HepG2 (cell line): ENCODE measurements at places on chromosomes 3 and 15.

- DNase-seq = no peak
Measured at GRCh38 chr3:173709026-173709425, 311.5 kb downstream of the NLGN1 start.

DNA sequence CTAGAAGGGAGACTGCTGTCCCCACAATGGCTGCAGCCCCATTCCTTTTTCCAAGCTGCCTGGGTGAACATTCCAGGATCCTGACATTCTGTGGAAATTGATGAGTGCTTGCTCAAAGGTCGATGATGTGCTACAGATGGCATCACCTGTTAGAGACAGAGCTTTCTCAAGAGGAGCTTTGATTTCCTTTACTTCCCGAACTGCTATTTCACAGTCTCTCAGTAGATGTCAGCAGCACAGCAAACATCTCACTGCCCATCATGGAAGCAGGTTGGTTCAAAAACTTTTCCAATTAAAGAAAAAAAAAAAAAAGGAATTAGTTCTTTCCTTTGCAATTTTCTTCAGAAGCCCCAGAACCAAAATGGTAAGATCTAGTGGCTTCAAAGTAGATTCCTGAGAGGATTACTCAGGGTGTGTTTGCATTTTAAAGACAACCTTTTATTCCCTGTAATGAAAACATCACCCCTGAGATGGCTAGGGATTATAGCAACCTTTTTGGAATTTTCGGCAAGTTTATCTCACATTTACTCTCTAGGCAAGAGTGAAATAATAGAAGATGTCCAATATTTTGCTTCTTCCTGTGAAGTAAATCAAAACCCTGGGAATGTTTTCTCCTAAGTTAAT, 44.8 kb downstream of the POLR2M start:
- DNase-seq = peak; percentile 3

DNA sequence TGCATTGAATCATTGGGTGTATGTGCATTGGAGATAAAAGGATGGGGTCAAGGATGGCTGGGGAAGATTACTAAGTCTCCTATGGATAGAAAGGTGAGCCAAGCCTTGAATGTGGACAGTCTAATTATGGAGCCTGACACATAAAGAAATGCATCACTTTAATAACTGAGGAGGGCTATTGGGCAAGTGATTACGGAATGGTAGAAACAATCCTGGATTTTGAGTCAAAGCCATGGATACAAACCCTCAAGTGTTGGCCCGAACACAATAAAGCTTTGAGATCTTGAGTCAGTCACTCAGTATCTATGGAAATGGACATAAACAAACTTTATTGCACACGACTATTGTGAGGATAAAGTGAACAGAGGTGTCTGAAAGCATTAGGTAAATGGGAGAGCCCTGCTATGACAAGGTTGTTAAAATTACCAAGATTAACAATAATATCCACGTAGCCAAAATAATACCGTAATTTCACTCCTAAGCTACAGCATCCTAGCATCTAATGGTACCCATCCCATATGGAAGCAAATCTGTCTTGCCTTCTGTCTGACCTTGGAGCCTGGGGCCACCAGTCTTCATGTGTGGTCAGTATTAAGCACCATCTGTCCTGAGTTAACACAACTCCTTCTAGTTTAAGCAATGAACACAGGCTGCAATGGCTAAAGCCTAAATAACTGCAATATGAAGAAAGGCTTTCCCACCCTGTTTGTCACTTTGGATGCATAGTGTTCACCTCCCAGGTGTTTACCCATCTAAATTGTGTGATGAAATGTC, 136.9 kb upstream of the PRICKLE2 start:
- DNase-seq = no peak

DNA sequence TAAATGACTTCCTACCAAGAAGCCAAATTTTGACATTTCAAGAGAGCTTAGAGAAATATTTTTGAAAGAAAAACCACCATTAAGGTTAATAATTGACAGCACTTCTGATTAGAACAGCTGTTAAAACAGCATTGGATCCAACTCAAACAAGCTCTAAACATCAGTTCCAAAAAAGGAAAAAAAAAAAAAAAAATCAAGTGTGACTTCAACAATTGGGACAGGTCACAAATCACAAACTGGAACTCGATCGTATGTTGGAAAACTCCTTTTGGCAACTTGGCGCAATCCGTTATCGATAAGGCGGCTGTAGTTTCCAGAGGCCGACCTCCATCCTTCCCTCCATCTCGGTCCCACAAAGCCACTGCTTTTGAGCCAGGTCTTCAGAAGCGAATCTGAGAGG, 17.8 kb downstream of the TLE3 start:
- DNase-seq = no peak

DNA sequence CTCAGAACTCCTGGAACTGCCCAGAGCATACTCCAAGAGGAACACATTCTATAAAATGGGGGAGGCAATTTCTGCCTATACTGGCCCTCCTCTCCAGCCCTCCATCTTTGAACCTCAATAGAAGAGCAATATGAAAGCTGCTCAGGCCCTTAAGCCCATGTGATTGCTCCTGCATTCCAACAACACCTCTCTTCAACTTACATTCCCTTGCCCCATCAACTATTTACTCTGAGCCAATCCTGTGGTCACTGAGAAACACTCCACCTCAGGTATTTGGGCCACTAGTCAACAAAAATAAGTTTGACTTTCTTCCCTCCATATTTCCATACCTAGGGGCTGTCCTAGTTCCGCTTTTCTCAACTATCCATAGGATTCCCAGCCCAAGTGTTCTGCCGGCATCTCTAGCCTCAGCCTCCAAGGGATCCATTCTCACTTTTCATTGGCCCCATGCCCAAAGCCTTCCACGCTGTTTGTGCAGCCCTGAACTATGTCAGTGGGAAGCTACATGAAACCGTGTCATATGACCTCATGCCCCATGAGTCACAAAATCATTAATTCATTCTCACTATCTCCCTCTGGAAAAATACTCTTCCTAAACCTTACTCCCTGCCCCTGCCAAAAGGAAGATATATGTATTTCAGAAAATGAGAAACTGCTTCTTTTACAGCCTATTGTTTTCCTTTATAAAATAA, 61.6 kb downstream of the GJD2 start:
- DNase-seq = no peak
